Left forelimb (tissue), 1 donor: ENCODE measurements at places on chromosomes 3 and 15.

- no peak for DNase-seq
Observed at GRCh38 chr3:76669322-76669721, 370.6 kb upstream of the ROBO2 start.

DNA sequence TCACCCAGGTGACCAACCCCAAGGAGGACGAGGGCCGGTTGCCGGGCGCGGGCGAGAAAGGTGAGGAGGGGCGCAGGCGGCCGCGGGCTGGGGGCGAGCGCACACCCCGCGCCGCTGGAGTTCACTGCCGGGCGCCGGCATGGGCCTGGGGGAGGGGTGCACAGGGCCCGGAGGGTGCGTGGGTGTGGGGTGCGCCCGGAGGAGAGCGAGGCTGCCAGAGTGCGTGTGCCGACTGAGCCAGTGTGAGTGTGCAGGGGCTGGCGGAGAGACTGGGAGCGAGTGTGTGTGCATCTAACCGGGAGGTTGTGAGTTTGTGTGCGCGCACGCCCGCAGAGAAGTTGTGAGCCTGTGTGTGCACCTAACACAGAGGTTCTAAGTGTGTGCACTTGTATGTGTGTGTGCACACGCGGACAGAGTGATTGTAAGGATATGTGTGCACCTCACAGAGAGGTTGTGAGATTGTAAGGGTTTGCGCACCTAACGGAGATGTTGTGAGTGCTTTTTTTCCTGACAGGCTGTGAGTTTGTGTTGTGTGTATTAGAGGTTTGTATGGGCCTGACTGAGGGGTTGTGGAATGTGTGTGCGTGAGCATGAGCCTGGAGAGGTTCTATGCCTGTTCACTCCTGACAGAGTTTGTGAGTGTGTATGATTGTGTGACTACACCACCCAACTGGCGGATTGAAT, 681 bp downstream of the CTDSPL start:
- peak; percentile 81 for DNase-seq

DNA sequence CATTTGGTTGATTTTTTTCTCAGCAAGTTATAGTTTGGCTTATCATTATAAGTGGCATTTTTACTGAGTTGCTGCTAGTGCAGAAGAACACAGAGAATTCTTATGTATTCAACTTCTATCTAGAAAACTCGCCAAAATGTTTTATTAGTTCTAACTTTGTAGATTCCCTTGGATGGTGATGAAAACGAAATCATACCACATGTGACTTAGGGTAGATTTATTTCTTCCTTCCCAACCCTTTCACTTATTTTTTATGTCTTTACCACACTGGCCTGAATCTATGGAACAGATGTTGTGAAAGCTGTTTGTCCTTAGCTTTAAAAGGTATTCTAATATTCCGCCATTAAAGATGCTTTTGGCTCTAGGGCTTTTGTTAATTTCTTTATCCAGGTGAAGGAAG, 503.3 kb upstream of the CFAP20DC start:
- DNase-seq, result no peak

DNA sequence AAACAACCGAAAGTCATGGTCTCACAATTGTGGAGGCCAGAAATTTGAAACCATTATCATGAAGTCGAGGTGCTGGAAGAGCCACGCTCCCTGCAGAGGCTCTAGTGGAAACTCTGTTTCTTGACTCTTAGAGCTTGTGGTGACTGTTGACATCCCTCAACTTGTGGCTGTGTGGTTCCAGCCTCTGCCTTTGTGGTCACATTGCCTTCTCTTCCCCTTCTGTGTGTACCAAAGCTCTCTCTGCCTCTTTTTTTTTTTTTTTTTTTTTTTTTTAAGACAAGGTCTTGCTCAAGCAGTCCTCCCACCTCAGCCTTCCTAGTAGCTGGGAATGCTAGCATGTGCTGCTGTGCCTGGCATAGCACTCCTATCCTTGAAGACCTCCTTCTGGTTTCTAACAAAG, 48.7 kb upstream of the CRTC3 start:
- DNase-seq, result no peak

- no peak for DNase-seq
Observed at GRCh38 chr3:98763076-98763475, at the start of gene ST3GAL6. Gene ST3GAL6 (plus strand): TSS chr3:98763340. CDS start chr3:98768441, 5,101 bp downstream.

DNA sequence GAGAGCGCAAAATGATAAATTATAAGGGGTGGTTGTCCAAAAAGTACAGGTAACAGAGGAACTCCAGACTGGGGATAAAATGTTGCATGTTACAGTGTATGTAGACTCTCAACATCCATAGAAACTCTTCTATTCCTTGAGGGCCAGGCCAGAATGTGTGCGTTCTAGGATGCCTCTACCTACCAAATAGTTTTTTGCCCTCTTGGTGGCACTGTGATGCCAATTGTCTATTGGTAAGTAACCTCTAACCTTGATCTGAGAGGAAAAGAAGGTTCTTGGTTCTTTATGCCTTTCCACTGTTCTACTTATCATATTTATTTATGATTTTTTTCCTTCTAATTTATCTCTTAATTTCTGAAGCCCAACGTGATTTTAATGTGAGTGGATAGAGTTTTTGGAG, 424.6 kb downstream of the GRM7 start:
- DNase-seq, result no peak
